ENCODE measurements at places on chromosomes 12 and 14. TPM values are rescaled to one million over a fixed set of nuclear protein-coding genes. Genes with fewer than 3 reads are reported as not detected.
A peak's percentile ranks its signal among the peaks of the same experiment; 100 is the strongest.

The CLEC4C gene
- total RNA-seq = not detected

GRCh38 chr12:120394483-120395367 is 25.8 kb upstream of the MSI1 start:
- H3K4me3 ChIP-seq = no peak overlapping the region
- peak; percentile 70 for DNase-seq

The ACACB gene
- 69.5 TPM for total RNA-seq

DNA sequence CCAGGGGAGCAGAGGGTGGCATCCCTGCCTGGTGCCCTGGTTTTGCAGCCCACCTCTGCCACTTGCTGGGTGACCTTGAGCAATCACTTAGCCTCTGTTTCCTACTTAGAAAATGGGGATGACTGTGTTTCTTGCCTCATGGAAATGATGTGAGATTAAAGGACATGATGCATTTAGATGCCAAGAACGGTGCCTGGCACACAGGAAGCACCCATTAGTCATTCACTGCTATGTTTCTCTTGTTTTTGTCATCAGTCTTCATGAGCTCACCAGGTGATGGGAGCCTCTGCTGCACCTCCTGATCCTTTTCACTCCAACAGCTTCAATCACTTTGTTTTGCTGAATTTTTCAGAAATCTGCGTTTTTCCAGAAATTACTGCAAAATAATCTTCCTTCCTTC is 23.6 kb upstream of the ATF1 start:
- no peaks in the 10 kb centered on the region for H3K36me3 ChIP-seq
- H3K27me3 ChIP-seq = no peaks in the 10 kb centered on the region
- H3K4me1 ChIP-seq = no peaks in the 10 kb centered on the region
- no peak overlapping the region for H3K27ac ChIP-seq
- DNase-seq = no peak

DNA sequence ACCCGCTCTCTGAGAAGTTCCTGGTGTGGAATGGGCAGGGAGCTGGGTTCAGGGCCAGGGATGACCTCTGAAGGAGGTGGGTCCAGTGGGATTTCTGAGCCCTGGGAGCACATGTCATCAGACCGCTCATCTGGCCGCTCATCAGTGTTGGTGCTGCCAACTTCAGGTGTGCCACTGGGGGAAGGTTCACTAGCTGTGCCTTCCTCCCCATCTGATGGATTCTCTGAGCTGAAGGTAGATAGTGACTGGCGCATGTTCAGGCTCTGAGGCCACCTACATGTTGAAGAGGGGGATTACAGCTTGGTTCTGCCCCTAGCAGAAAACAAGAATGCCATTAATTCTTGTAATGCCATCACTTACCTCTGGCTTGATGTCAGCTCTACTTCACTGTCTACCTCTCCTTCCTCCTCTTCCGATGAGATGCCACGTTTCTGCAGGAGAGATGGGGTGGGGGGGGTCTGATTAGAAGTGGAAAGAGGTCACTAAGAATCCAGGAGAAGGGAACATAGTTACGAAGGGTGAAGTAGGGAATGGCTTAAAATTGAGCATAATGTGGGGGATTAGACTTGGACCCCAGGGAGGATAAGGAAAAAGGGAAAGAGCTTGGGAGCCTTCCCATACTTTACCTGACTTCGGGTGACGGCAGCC is 17.2 kb downstream of the MAP3K12 start:
- no peak overlapping the region for H3K27ac ChIP-seq
- no peak for DNase-seq
- no peaks in the 10 kb centered on the region for H3K27me3 ChIP-seq
- no peaks in the 10 kb centered on the region for H3K36me3 ChIP-seq

All from transverse colon (tissue), 4 donors.